Activated CD4-positive, alpha-beta T cell treated with anti-CD3 and anti-CD28 coated beads, Interleukin-2, amount 50 U/mL, for 4 hours (primary cell): ENCODE measurements at places on chromosomes 12 and 14.

- DNase-seq = no peak
Observed at GRCh38 chr12:109685574-109686447, 27.8 kb upstream of the FAM222A start.

DNA sequence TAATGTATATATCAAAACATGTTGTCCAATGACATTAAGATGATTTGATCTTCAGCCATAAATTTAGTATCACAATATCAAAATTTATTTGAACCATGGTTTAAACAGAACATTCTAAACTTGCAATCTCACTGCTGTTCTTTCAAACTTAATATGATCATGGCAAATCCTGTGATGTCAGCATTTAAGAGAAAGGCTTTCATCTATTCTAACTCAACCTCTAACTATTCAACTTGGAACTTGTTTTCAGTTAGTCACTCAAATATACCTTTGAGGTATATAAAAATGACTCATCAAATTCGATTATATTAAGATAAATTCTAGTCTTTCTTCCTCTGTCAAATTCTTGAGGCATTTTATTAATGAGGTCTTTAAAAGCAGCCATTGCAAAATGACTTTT, 747.0 kb upstream of the FLRT2 start:
- no peak for DNase-seq

- no peak for DNase-seq
Observed at GRCh38 chr14:77622366-77622961, 6.0 kb upstream of the SPTLC2 start.

GRCh38 chr14:29028973-29029582, 262.5 kb downstream of the FOXG1 start:
- no peak for DNase-seq

- no peak for DNase-seq
Observed at GRCh38 chr12:14554281-14555007, 13.2 kb downstream of the PLBD1 start.

DNA sequence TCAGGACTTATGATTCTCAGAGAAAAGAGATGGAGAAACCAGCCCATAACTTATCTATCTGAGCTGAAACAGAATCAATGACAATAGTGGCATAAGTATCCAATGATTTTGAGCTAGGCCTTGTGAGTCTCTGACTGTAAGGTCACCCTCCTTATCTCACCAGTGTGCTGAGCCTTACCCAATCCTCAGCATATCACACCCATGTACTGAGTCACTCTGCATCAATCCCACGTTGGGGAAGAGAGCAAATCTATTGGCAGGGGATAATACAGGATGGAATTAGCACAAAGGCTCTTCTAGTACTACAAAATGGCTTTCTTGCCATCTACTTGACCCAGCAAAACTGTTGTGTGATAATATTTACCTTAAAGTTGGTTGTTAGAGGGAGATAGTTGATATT, 997.8 kb downstream of the NRXN3 start:
- DNase-seq = no peak

GRCh38 chr14:87652278-87652677, 340.7 kb downstream of the GALC start:
- DNase-seq = no peak

DNA sequence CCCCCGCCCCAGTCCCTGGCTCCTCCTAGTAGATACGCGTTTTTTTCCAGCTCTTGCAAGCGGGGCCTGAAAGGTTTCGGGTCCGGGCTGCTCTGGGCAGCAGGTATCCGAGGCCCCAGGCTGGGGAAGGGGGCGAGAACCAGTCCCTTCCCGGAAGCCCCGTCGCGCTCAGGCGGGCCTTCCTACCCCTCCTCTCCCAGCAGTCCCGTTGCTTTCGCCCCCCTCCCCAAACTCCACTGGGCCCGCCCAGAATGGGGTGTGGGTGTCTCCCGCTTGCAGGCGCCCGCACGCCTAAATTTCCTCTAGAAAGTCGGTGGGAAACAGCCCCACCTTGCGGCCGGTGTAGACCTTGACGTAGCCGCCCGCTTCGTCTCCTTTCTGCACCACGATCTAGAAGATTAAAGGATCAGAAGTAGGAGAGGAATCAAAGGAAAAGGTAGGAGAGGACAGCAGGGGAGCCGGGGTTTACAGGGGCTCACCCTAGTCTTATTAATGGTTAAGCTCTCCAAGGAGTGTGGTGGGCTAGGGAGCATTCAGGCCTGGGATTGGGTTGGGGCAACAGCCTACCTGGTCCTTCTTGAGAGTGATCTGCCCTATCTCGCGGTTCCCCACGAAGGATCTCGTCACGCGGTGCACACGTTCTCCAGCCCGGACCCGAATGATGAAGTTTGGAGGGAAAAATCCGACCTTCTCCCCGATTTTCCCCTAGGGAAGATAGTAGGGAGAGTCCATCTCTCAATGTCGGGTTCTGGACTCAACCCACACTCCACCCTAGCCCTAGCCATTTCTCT, 7.3 kb downstream of the STAC3 start:
- peak; percentile 82 for DNase-seq

DNA sequence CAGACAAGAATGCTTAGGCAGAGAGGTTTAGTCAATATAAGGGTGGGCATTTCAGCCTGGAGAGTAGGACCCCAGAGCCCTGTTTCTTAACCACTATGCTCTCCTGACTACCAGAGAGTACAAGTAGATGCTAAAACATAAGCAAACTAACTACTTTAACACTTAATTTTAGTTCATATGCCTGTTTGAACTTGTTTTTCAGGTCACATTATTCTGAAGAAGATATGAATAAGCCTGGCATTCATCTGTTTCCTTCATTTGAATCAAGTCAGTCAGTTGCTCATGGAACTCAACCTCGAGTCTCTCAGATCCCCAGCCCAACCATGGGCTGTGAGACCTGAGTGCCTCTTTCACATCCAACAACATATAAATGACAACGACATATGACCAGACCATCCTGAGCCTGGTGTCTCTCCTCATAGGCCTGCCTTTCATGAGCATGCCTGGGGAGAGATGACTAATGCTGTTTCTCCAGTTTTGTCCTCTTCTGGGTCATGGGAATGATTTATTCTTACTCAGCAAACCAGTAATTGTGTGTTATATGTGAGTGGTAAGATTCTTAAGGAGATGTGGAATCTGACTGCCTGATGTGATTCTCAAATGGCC, 251.1 kb upstream of the BTG1 start:
- no peak for DNase-seq

- DNase-seq = no peak
Observed at GRCh38 chr12:67026487-67027246, 242.5 kb upstream of the CAND1 start.

DNA sequence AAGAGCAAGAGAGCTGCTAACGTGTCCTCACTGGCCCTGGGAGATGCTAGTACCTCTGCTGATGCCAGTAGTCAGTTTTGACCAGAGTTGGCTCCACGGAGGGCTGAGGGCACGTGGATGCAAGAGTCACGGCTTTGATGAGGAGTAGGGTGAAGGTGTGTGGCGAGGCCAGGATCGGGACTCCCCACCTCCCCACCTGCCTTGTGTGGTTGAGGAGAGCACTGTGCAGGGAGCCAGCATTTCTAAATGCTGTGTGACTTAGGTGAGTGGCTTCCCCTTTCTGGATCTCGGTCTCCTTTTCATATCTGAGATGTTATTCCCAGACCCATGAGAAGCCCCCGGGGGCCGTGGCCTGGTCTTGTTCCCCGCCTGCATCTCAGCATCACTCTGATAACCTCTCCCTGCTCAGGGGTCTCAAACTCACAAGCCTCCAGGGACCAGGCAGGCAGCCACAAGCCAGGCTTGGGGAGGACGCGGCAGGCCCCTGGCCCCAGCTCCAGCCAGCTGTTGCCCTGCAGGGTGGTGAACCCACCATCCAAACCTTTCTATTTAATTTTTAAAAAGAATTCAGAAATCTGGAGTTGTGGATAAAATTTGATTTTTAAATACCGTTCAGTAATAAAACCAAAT, 32.1 kb downstream of the MVK start:
- no peak for DNase-seq

DNA sequence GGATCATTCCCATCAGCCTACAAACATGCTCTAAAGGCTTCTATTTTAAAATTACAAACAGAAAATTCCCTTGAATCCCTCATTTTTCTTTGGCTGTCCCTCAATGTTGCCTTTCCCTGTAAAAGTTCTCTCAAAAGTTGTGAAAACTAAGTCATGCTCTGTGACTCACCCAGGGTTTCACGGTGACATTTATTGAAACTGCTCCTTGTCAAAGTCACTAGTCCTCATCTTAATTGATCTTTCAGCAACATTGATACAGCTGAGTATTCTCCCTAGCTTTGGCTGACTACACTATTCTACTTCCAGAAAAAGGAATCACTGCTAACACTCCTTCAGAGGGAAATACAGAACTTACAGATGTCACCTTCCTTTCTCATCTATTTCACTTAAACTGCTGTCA, 65.7 kb downstream of the ASCL4 start:
- DNase-seq = no peak

- DNase-seq = no peak
Observed at GRCh38 chr14:79325071-79325470, 886.2 kb downstream of the DIO2 start.

GRCh38 chr14:20499881-20500280, 5.5 kb upstream of the RNASE10 start:
- DNase-seq = no peak

DNA sequence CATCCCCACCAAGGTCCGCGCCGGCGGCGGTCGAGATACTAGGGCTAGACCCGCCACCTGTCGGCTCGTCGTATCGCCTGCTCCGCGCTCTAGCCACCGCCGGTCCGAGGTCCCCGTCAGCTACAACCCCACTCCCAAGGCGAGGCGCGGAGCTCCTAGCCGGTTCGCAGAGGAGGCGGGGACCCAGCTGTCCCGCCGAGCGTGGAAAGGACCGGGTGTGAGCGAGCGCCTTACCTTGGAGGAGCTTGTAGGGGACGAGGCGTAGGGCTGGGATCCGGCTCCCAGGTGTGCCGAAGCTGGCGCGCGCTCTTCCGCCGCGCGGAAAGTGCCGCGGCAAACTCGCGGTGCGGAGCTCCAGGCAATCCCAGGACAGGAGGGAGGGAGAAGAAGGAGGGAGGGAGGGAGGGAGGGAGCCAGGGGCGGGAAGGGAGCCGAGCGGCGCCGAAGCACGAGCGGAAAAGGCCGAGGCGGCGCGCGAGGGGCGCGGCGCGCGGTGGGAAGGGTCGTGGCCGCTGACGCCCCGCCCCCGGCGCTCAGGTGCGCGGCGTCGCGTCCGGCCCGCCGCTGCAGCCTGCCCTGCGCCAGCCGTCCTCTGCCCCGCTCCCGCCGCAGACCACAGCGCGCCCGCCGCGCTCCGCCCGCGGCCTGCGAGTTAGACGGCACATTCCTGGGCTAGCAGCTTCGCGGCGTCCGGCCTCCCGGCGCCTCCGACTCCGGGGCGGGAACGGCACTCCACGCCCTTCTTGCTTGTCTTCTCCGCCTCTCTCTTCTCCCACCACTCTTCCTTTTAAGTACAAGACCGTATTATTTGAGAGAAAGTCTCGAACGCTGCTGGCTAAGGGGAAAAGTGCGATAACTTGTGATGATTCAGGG, at the start of gene PAWR:
Gene PAWR, minus strand, starts transcription at position 327 of the 873 bp plus-strand sequence. CDS start 720 bp downstream, outside the sequence.
- no peak for DNase-seq

- no peak for DNase-seq
Observed at GRCh38 chr14:67464377-67464776, 24.1 kb downstream of the TMEM229B start.

DNA sequence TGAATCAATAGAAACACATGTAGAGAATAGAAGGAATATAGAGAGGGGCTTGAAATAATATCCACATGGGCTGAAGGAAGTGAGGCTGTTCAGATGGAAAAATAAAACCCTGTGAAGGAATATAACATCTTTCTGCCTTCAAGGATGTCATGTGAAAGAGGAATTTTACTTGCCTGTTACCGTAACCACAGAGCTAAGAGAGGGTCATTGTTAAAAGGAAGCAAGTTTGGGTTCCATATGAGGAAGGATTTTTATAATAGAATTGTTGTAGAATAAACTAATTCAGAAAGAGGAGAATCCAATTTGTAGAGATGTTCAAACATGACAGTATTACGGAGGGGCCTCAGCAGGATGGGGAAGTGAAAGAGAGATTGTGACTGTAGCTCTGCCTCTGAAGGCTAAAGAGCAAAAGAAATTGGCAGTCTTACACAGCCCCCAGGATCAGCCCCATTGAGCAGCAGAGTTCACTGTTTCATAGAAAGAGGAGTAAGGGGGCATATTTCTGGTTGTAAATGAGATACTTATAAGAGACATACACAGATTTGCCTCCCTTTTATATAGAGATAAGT, 41.8 kb upstream of the PTPRR start:
- no peak for DNase-seq

DNA sequence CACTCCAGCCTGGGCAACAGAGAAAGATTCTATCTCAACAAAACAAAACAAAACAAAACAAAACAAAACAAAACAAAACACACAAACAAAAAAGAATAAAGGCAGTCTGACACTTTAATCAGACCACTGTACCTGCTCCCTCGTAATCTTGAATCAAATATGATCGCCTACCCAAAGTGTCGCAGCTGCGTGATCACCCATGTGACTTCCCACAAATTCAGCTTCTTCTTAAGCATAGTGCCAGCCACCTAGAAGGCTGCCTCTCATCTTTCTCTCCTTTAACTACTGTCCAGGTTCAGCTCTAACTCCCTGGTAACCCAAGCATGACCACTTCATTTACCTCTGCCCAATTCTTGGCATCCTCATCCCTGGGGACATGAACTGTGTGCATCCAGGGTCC, 37.4 kb downstream of the FMNL3 start:
- no peak for DNase-seq

DNA sequence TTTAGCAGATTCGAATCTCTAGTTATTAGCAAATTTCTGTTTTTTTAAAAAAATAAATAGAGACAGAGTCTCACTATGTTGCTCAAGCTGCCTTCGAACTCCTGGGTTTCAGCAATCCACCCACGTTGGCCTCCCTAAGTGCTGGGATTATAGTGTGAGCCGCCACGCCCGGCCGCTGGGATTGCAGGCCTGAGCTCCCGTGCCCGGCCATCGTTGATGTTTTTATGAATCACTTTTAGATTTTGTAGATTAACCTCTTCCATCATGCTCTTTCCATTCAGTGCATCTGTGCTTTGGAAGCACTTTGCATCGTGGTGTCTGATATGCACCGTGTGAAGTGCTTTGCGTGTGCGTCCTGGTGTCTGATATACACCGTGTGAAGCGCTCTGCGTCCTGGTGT, 20.9 kb downstream of the PGAM5 start:
- DNase-seq = no peak

DNA sequence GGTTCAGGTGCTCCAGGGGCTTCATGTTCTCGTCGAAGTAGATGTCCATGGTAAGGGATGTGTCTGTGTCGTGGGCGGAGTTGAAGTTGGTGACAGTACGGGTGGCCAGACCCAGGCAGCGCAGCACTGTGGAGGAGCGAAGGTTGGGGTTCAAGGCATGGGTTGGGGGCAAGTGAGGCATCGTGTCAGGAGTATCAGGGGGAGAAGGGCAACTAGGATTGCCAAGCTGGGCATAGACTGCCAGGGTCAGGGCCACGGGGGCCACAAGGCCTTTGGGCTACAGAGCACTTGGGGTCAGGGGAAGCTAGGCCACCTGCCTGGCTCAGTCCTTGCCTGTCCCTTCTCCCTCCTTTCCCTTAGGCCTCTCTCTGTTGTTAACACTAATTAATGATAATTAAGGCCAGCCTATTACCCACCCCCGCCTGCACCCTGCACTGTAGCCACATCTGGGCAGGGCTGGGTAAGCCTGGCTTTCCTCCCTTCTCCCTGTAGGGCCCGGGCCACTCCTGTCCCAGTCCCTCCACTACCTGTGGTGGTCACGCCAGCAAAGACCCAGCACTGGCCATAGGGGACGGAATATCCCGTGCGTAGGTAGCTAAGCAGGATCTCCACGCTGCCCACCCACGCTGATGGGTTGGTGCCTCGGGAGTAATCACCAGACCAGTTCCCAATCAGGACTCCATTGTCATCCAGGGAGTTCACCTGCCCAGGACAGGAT, 4.3 kb downstream of the TGM1 start:
- no peak for DNase-seq

GRCh38 chr12:125688881-125689280, 623.6 kb downstream of the AACS start:
- DNase-seq = no peak
